ENCODE measurements at places on chromosomes 4 and X.

DNA sequence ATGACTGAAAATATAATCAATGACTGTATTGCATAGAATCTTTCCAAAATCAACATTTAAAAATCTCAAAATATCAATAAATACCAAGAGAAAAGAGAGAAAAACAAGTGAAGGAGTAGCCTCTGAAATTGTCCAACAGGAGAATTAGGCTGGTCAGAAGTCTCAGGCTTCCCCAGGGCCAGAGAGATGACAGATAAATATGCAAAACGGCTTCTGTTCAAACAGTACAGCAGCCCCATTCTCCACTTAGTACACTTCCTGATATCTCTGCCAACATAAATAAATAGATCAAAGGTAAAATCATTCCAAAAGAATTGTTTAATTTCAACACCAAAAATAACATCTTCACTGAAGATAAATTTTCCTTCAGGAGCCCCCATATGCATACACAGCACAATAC, 204.7 kb upstream of the GABRA2 start:
- H3K4me1 ChIP-seq = no peaks in the 10 kb centered on the region
- H3K36me3 ChIP-seq = no peaks in the 10 kb centered on the region
- H3K27me3 ChIP-seq = peaks cover 11% of the 10 kb centered on the region
- no peak overlapping the region for H3K27ac ChIP-seq
- no peak overlapping the region for H3K4me3 ChIP-seq

DNA sequence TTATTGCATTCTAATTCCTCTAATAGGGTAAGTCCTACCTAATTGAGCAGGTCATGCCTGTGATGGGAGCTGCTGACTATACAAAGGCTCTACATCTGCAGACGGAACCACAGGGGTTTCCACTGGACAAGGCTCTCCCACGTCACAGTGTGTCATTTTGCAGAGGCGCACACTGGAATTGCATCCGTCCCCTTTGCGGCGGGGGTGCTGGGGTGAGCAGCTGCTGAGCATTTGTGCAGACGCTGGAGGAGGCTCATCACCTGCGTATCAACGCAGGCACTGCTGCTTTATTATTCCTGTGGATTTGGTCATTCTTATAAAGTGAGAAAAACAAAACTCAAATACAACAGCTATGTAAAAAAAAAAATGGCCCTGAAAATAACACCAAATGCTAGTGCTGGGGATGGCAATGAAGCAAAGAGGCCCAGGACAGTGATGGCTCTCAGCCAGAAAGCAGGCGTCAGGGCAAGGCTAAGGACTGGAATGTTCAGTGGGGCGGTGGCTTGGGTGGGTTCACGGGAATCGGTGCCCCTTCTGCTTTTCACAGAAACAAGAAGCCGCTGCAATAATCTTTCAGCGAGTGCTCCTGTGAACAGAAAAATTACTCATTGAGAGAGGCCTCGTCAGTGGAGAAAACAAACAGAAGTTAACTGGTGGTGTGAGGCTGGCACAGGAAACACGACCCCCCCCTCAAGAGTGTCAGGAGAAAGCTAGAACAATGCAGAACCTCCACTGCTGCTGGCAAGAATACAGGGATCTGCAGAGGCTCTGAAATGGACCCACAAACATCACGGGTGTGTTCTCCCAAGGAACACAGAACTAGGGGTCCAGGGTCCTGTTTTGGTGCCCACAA, 67.8 kb downstream of the GATB start:
- no peaks in the 10 kb centered on the region for H3K36me3 ChIP-seq
- H3K4me3 ChIP-seq = no peak overlapping the region
- H3K4me1 ChIP-seq = no peaks in the 10 kb centered on the region

DNA sequence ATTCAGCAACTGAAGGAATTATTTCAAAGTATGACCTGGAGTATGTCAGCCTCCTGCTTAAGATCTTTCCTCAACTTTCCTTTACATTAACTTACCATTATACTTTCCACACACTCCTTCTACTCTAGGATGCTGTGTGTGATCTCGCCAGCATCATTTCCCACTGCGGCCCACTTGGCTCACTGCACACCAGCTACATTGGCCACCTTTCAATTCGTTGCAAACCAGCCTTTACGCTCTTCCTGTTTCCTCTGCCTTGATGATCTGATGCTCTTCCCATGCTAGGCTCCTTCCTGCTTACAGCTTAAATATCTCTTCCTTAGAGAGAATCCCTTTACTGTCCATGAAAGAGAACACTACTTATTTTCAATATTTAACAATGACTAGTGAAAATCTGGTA, 95.1 kb downstream of the GPM6A start:
- DNase-seq = no peak
- no peaks in the 10 kb centered on the region for H3K4me1 ChIP-seq
- H3K36me3 ChIP-seq = no peaks in the 10 kb centered on the region
- no peak overlapping the region for H3K4me3 ChIP-seq
- no peaks in the 10 kb centered on the region for H3K27me3 ChIP-seq

DNA sequence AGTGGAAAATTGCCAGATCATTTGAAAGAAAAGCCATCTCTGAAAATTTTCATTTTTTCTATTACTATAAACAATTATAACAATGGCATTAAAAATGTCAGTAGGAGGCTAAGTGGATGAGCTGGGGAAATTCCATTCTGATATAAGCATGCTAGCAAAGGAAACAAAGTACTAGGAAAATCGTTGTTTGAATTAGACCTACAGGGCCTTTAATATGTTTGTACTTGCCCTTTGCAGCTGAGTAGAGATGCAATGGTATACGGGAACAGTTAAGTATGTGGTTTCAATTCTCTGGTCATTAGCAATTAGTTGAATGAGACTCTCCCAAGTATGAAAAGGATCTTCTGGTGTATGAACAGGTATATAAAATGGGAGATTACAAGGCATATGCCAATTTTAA, 452.2 kb downstream of the PCDH11X start:
- no peak overlapping the region for H3K4me3 ChIP-seq
- no peaks in the 10 kb centered on the region for H3K27me3 ChIP-seq
- no peaks in the 10 kb centered on the region for H3K36me3 ChIP-seq
- peaks cover 13% of the 10 kb centered on the region for H3K4me1 ChIP-seq
- no peak overlapping the region for H3K27ac ChIP-seq

DNA sequence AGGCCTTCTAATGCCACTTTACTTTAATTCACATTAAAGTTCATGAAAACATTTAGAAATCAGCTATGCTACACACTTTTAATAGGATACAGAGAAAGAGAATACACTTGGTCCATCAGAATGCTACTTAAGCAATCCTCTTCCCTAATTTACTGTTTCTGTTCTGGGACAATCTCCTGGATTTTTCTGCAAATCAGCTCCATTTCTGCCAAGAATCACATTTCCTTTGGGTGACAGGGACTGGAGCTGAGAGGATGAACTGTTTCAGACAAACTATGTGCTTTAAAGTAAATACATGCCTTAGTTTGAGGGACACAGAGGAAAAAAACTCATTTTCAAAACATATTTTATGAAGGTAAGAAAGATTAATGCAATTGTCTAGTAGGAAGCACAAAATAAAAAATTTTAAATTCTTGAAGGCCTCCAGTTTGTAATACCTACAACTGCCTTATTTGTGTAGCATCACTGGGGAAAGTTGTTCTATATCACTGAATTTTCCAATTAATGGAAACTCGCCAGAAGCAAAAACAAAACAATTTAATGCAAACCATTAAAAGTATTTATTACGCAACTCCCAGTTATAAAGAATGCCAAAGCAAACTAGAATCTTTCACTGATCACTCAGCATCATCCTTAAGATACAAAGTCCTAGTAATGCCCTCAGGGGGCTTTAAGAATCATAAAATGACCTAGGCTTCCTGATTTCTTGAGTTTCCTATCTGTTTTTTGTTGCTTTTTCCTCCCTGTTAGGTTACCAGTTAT, 36.3 kb downstream of the BCLAF3 start:
- no peak for DNase-seq
- H3K27me3 ChIP-seq = peaks cover 9% of the 10 kb centered on the region
- no peaks in the 10 kb centered on the region for H3K4me1 ChIP-seq
- no peak overlapping the region for H3K27ac ChIP-seq

- DNase-seq = no peak
- H3K4me3 ChIP-seq = no peak overlapping the region
- peaks cover 4% of the 10 kb centered on the region for H3K4me1 ChIP-seq
- no peaks in the 10 kb centered on the region for H3K36me3 ChIP-seq
Observed at GRCh38 chrX:43500246-43500645, 155.9 kb upstream of the MAOA start.

DNA sequence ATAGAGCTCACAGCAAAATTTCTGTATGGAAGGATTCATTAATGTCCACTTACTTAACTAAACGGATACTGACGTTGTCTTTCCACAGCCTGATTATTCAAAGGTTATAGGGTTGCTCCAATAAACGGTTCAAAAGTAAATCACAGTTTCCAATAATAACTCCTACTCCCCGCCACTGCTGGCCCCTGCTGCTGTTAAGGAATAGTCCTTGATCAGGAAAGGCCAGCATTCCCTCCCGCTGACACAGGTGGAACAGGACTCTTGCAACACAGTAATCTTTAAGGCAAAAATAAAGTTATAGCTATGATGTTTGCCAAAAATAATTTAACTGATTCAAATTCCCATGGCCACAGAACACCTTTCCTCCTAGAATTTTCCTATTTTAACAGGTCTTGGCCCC, 53.9 kb downstream of the FAT1 start:
- no peak overlapping the region for H3K4me3 ChIP-seq
- peaks cover 33% of the 10 kb centered on the region for H3K4me1 ChIP-seq
- no peak for DNase-seq
- H3K27me3 ChIP-seq = no peaks in the 10 kb centered on the region
- no peak overlapping the region for H3K27ac ChIP-seq

- no peak overlapping the region for H3K4me3 ChIP-seq
- H3K36me3 ChIP-seq = no peaks in the 10 kb centered on the region
- no peaks in the 10 kb centered on the region for H3K27me3 ChIP-seq
Observed at GRCh38 chr4:172660251-172660650, 508.4 kb upstream of the GALNT7 start.

- H3K4me3 ChIP-seq = no peak overlapping the region
- no peaks in the 10 kb centered on the region for H3K27me3 ChIP-seq
- no peaks in the 10 kb centered on the region for H3K36me3 ChIP-seq
- no peaks in the 10 kb centered on the region for H3K4me1 ChIP-seq
Observed at GRCh38 chr4:15470128-15470475, 420 bp downstream of the CC2D2A start.

DNA sequence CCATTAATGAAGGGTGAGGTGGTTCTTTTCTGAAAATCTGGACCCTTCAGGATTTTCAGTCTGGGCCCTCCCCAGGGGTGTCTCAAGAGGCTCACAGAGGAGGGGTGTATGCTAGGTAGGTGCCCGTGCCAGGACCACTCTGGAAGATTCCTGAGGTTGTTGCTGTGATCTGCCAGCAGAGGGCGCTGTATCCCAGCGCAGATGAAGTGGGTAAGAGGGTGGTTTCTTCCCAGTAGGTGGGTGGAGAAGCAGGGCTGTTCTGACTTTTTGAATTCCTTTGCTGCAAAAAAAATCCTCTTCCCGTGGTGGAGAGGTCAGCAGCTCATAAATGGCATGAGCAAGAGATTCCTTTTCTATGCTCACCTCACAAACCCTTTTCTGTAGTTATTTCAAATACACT, 51.1 kb downstream of the SCML1 start:
- DNase-seq = peak; percentile 61
- no peaks in the 10 kb centered on the region for H3K36me3 ChIP-seq
- H3K4me1 ChIP-seq = no peaks in the 10 kb centered on the region
- no peak overlapping the region for H3K27ac ChIP-seq

- no peak overlapping the region for H3K4me3 ChIP-seq
- H3K36me3 ChIP-seq = peaks cover 27% of the 10 kb centered on the region
- no peak overlapping the region for H3K27ac ChIP-seq
- peaks cover 7% of the 10 kb centered on the region for H3K4me1 ChIP-seq
- no peak for DNase-seq
- no peaks in the 10 kb centered on the region for H3K27me3 ChIP-seq
Observed at GRCh38 chrX:15816886-15817285, 26.6 kb downstream of the ZRSR2 start.

- H3K4me3 ChIP-seq = no peak overlapping the region
- H3K27ac ChIP-seq = no peak overlapping the region
- no peaks in the 10 kb centered on the region for H3K36me3 ChIP-seq
- peaks cover 7% of the 10 kb centered on the region for H3K4me1 ChIP-seq
- no peaks in the 10 kb centered on the region for H3K27me3 ChIP-seq
- DNase-seq = peak; percentile 55
Observed at GRCh38 chr4:184287697-184288255, 70.1 kb upstream of the ENPP6 start.

- peaks cover 64% of the 10 kb centered on the region for H3K36me3 ChIP-seq
- no peak for DNase-seq
- no peak overlapping the region for H3K27ac ChIP-seq
- H3K4me1 ChIP-seq = no peaks in the 10 kb centered on the region
Observed at GRCh38 chr4:772776-773175, 53.2 kb downstream of the CPLX1 start.

DNA sequence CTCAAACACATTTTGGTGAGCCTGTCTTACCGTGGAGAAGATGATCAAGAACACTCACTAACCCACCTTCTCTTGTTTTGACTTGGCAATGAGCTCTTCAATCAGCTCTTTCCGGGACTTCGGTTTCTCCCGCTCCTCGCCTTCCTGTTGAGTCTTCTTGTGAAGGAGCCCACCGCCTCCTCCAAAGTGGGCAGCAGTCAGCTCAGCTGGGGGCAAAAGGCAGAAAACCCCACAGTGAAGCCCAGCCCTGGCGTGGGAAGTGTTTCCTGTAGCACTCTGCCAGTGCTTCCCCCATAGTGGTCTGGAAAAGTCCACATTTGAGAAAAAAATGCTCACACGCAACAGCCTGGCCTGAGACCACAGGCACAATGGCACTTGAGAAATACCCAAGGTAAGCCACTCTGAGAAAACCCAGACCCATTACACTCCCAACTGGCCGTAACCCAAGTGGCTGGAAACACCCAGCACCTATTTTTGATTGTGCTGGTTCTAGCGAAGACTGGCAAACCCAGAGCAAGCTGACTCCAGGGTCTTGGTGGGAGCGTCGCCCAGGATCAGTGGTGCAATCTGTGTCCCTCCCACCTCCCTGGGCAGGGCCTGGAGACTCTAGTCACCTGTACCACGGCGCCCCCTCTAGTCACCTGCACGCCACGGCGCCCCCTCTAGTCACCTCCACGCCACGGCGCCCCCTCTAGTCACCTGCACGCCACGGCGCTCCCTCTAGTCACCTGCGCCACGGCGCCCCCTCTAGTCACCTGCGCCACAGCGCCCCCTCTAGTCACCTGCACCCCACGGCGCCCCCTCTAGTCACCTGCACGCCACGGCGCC, 8.6 kb downstream of the NOP14 start:
- H3K36me3 ChIP-seq = peaks cover 71% of the 10 kb centered on the region
- H3K4me3 ChIP-seq = no peak overlapping the region
- H3K27me3 ChIP-seq = no peaks in the 10 kb centered on the region
- no peaks in the 10 kb centered on the region for H3K4me1 ChIP-seq
- H3K27ac ChIP-seq = no peak overlapping the region

DNA sequence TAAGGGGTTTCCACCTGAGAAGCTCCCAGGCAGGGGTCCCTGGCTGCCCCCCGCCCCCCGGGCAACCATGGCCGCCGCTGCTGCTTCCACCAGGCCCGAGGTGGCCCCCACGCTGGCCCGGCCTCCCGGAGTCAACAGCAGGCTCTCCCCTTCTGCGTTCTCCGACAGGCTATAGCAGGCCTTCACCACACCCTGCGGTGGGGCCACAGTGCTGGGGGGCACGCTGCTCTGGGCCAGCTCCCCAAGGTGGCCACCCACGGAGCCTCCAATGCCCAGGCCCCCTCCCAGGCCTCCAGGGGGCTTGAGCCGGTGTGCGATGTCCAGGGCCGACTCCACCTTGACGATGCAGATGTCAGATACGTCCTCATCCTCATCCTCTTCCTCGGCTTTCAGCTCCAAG, 72.5 kb downstream of the UBE2K start:
- H3K4me1 ChIP-seq = no peaks in the 10 kb centered on the region
- DNase-seq = no peak
- H3K27ac ChIP-seq = no peak overlapping the region
- H3K4me3 ChIP-seq = no peak overlapping the region
- H3K27me3 ChIP-seq = no peaks in the 10 kb centered on the region
